ENCODE measurements at places on chromosomes 6 and 20.

GRCh38 chr6:36912030-36912454 is 26.3 kb downstream of the C6orf89 start:
- DNase-seq, result no peak

DNA sequence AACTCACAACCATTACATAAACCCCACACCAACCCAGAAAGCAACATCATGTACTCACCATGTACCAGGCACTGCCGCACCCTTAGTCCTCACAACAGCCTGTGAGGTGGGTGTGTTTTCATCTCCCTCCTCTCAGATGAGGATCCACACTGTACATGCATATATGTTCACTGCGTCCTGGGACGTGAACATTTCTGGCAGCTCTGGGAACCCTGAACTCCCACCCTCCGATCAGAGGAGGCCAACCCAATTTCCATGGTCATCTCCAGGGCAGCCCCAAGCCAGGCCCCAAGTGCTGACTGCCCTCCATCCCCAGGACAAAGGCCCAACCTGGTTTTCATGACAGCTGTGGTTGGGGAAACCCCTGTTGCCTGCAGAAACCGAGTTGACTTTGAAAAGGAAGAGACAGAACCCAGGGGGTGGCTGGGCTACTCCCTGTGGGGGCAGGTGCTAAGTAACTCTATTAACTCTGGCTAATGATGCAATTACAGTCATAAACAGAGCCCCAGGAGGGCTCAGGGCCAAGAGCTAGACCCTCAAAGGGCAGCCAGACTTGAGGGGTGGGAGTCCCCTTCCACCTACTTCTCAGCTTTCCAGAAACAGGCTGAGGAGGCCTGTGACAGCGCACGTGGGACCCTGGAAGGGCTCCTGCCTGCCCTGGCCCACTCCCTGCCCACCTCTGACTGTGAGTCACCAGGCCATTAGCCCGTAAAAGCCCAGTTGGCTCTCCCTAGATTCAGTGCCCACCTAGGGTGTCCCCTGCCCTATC is 2.6 kb downstream of the TFEB start:
- DNase-seq, result no peak

- no peak for DNase-seq
Measured at GRCh38 chr6:17957904-17958620, 29.4 kb downstream of the KIF13A start.

DNA sequence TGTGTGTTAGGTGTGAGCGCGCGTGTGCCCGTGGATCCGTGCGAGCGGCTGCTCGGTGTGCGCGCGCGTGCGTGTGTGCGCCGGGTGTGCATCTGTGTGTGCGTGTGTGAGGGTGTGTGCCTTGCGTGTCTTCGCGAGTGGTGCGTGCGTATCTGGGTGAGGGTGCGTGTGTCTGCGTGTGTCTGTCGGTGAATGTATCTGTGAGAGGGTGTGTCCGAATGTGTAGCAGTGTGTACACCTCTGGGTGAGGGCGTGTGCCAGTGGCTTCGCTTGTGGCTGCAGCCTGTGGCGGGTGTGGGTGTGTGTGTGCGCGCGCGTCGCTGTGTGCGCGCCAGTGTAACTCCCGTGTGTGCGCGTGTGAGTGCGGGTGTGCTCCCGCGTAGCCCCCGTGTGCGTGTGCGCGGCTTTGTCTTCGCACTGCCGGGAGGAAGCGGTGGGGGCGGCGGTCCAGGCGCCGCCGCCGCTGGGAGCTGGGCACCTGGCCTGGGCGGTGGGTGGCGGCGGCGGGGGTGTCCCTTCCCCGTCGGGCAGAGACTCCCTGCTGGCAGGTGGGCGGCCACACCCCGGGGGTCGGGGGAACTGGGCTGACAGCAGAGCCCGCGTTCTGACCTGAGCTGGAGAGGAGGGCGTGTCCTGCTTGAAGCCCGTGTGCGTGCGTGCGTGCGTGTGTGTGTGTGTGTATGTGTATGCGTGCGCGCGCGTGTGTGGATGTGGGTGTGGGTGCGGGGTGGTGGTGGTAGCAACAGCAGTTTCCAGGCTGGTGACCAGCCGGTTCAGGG is 61.3 kb upstream of the EPB41L1 start:
- DNase-seq, result no peak

- DNase-seq, result no peak
Measured at GRCh38 chr6:151475653-151476523, 17.9 kb upstream of the CCDC170 start.

GRCh38 chr6:101413773-101414172 is 20.3 kb downstream of the GRIK2 start:
- DNase-seq, result no peak

DNA sequence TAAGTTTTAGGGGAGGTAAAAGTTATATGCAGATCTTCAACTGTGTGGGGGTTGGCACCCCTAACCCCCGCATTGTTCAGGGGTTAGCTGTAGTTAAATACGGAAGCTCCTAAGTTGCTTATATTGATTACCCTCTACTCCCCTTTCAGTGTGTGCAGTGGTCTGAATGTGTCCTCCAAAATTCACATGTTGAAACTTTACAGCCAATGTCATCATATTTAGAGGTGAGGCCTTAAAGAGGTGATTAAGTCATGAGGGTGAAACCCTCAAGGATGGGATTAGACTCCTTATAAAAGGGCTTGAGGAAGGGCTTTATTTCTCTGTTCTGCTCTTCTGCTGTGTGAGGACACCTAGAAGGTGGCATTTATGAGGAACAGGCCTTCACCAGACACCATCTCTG is 22.3 kb downstream of the TULP4 start:
- no peak for DNase-seq

DNA sequence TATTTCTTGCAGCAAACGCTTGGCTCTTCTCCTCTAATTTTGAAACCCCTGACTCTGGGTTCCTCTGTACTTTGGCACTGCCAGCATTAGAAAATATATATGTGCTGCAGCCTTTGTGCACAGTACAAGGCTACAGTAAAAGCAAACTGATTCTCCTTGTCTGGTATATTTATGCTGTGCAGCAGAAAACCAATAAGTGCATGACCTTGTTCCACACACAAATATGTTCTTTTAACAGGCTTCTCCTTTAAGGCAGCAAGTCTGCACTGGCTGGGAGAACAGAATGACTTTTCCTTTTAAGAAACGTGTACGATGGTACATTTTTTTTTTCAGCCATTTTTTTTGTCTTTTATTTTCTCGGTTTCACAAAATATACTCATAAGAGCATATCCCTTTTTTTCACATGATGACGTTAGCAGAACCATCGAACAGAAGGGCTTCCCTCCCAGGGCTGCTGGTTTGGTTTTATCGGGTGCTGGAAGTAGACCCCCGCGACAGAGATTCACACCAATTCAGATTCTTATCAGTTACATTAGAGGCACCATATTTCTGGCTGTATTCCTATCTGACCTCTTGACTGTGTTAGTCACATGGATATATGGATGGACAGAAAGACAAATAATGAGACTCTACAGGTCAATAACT is 129.9 kb upstream of the ARID1B start:
- no peak for DNase-seq

GRCh38 chr6:18327626-18328025 is 59.5 kb upstream of the RNF144B start:
- DNase-seq, result no peak

DNA sequence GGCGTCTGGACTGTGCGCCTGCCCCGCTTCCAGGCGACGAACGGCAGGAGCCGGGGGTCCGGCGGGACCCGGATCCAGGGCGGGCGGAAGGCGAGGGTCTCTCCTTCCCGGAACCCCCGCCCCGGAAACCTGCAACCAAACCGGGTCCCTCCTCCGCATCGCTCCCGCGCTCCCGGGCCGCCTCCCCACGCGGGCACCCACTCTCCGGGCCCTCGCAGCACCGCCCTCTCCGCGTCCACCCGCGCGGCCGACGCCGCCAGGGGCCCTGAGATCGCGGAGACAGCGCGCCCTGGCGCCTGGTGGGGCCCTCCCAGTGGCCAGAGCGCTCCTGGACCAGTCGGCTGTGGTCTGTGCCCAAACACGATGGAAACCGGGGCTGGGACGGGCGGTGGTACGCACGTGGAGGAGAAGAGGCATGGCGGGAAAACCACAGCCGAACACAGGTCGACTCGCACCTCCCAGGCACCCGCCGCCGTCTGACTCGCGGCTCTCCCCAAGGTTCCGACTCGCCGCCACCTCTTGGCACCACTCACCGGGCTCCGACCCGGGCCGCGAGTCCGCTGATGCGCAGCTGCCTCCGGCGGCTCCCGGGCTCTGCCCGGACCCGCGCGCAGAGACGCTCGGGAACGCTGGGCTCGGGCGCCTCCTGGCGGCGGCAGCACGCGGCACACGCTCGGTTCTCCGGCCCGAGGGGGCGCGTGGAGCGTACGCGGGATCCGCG is 7.9 kb downstream of the NKX2-2 start:
- no peak for DNase-seq

DNA sequence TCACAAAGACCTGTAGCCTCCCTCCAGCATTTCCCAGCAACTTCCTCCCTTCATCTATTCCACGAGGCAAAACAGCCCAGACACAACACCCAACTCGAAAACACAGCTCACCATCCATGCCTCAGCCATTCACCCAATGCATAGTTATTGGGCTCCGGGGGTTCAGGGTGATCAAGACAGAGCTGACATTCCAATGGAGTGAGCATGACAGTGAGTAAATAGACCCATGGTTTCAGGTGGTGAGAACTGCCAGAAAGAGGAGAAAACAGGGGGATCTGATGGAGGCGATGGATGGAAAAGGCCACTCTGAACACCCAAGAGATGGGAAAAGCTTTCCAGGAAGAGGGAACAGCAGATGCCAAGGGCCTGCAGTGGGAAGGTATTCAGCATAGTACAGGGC is 5.9 kb downstream of the CASS4 start:
- DNase-seq, result no peak

- no peak for DNase-seq
Measured at GRCh38 chr6:54041239-54041638, 70.0 kb upstream of the MLIP start.

GRCh38 chr6:44646355-44646754 is 258.8 kb downstream of the CDC5L start:
- DNase-seq, result no peak

DNA sequence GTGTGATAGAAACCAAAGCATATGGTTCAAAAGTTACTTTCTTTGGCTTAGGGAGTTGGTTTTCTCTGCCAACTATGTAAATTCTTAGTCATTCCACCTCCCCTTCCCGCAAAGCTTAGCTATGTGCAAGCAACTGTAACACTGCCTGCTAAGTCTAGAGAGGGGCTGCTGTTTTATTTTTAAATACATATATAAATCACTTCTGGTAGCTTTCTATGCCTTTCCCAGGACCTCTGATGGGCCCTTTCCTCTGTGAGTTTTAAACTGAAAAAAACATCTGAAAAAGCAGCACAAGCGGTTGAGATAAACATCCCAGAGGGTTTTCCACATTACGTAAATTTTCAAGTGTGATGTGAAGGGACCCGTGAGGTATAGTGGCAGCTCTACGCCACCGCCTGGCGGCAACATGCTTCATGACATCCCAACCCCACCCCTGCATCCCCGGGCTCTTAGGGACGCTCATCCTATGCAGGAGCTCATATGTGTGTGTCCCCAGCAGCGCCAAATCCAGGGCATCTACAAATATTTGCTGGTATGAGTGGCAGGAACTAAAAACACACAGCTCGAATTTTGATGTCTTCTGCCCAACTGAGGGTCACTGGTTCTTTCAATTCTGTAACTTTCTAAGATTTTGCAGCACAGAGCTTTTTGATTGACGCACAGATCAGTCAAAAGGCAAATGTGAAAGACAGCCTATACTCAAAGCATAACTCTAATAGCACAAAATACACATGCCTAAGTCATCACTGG is 12.7 kb downstream of the SAYSD1 start:
- no peak for DNase-seq

- DNase-seq, result no peak
Measured at GRCh38 chr20:1848373-1848772, 46.8 kb upstream of the SIRPA start.

DNA sequence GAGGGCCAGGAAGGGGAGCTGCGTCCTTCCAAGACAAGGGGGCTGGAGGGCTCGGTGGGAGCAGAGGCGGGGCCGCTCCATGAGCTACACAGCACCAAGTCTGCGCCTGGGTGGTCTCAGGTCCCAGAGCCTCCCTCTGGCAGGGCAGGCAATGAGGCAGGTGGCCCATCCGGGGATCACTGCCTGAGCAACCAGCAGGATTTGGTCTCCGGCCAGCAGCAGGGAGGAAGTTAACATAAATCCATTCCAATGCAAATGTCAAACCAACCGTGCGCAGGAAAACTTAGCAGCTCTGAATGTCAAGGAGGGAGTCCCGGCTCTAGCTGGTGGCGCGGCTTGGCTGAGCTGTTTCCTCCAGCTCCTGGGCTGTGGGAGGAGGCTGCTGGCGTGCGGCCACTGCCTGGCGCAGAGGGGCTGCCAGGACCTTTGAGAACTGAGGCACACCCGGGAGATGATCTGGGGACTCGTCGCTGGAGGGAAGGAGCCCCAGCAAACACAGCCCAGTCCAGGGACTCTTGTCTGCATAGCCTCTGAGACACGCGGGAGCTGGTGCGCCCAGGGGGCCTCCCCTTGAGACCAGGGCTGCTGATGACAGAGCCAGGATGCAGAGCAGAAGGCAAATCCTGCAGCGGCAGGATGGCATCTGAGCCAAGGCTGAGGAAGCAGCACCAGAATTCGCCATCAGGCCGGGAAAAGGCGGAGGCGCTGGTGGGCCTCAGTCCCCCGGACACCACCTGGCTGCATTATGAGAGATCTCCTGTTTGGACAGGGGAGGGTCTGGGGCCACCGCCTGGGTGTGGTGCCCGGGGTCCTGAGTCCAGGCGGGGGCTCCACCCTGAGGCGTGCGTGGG is 33.1 kb upstream of the CHRNA4 start:
- DNase-seq, result no peak

GRCh38 chr20:25223765-25224720 is 23.8 kb upstream of the PYGB start:
- no peak for DNase-seq

GRCh38 chr6:73980096-73980495 is 284.1 kb downstream of the CD109 start:
- no peak for DNase-seq

- DNase-seq, result no peak
Measured at GRCh38 chr6:101980924-101981323, 587.4 kb downstream of the GRIK2 start.

DNA sequence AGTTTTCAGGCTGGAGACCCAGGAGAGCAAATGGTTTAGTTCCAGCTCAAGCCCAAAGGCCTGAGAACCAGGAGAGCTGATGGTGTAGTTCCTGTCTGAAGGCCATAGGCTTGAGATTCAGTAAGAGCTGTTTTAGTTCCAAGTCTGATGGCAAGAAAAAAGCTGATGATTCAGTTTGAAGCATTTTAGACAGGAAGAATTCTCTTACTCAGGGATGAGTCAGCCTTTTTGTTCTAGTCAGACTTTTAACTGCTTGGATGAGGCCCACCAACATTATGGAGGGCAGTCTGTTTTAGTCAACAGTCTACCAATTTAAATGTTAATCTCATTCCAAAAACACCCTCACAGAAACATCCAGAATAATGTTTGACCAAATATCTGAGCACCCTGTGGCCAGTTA is 2.5 kb downstream of the ZSCAN26 start:
- no peak for DNase-seq

GRCh38 chr6:14367296-14367695 is 249.7 kb downstream of the CD83 start:
- DNase-seq, result no peak
